Activated T-cell treated with anti-CD3 and anti-CD28 coated beads, Interleukin-2, amount 50 U/mL, for 24 hours (primary cell): ENCODE measurements at places on chromosomes 12 and 14.
A peak's percentile ranks its signal among the peaks of the same experiment; 100 is the strongest.

DNA sequence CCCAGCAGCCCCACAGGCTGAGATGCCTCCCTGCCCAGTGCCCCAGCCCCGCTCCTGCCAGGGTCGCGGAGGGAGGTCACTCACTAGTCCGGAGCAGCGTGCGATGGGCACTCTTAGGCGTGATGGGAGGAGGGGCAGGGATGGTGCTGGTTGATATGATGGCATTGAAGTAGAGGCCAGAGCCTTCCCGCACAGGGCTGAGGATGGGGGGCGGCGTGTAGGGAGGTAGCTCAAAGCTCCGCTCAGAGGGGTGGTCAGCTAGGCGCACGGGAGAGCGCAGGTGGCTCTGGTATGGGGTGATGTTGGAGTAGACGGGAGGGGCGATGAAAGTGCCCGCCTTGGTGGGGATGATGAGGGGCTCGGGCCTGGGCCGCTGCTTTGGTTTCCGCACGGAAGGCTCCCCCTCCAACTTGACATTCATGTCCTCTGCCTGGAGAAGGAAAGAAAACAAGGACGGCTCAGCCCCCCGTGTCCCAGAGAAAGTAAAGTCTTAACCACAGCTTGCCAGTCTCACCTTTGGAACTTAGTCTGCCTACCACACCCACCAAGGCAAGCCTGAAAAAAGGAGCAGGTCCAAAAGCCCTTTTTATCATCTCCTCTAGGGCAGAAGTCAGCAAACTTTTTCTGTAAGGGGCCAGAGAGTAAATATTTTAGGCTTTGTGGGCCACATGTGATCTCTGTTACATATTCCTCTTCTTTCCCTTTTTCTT lies 15.5 kb upstream of the PNMA1 start:
- DNase-seq = peak; percentile 23

GRCh38 chr12:9730011-9730410 lies 2.9 kb downstream of the CLECL1 start:
- no peak for DNase-seq

DNA sequence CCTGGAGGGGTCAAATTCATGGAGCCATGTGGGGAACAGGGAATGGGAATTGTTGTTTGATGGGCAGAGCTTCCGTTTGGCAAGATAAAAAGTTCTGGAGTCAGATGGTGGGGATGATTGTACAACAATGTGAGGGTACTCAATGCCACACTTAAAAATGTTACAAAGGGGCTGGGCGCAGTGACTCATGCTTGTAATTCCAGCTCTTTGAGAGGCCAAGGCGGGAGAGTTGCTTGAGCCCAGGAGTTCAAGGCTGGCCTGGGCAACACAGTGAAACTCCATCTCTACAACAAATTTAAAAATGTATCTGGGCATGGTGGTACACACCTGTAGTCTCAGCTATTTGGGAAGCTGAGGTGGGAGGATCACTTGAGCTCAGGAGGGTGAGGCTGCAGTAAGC lies 66.0 kb upstream of the DIO3 start:
- DNase-seq = no peak

GRCh38 chr12:4960547-4960946 lies 50.8 kb downstream of the KCNA1 start:
- DNase-seq = no peak

- no peak for DNase-seq
Measured at GRCh38 chr14:57085043-57085442, 183.7 kb downstream of the EXOC5 start.
